ENCODE measurements at places on chromosomes 11 and 22.

GRCh38 chr11:2328656-2329354 lies 27.0 kb downstream of the TSPAN32 start:
- no peaks in the 10 kb centered on the region for H3K4me1 ChIP-seq
- H3K27me3 ChIP-seq, result no peaks in the 10 kb centered on the region
- no peaks in the 10 kb centered on the region for H3K36me3 ChIP-seq
- H3K4me3 ChIP-seq, result no peak overlapping the region
- DNase-seq, result peak; percentile 35

DNA sequence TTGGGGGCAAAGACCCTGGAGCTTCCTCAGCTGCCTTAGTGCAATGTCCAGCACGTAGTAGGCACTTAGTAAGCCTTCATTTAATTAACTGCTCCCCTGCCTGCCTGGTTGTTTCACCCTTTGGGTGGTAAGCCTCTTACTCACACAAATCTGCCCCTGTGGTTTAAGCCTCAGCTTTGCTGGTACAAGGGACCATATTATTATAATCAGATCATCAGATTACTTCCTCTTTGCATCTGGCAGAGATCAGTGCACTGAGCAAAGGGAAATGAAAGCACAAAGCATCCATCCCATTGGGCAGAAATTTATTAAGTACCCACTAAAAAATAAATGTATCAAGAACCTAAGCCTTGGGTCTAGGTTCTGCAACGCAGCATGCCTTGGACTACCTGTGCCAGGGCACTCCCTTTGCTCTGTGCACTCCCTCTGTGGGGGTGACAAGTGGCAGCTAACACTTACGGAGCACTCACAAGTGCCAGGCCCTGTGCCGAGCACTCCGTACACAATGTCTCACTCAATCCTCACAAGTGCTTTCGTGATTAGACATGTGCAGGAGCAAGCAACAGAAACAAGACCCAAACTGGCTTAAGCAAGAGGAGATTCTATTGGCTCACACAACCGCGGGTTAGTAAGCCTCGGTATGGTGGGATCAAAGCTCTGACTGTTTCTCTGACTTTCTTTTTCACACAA lies 34.9 kb upstream of the DAGLA start:
- no peak overlapping the region for H3K4me3 ChIP-seq
- no peaks in the 10 kb centered on the region for H3K4me1 ChIP-seq
- DNase-seq, result no peak
- no peaks in the 10 kb centered on the region for H3K27me3 ChIP-seq
- no peak overlapping the region for H3K27ac ChIP-seq

DNA sequence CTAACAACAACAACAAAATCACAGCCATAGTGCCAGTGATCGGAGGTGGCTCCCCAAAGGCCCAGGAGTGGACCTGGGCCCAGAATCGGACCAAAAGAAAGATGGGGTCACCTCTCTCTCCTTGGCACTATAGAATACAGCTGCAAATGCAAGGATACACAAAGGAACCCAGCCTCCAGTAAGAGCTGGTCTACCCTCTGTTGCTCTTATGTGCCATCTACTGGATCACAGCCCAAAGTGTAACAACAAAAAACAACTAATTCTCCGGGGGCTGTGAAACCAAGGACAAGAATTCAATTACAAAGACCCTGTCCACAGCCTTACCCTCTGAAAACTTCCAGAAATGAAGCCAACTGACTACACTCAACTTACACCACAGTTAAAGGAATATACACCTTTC lies 21.6 kb downstream of the OR8G5 start:
- no peaks in the 10 kb centered on the region for H3K4me1 ChIP-seq
- no peaks in the 10 kb centered on the region for H3K36me3 ChIP-seq
- H3K4me3 ChIP-seq, result no peak overlapping the region
- DNase-seq, result no peak

DNA sequence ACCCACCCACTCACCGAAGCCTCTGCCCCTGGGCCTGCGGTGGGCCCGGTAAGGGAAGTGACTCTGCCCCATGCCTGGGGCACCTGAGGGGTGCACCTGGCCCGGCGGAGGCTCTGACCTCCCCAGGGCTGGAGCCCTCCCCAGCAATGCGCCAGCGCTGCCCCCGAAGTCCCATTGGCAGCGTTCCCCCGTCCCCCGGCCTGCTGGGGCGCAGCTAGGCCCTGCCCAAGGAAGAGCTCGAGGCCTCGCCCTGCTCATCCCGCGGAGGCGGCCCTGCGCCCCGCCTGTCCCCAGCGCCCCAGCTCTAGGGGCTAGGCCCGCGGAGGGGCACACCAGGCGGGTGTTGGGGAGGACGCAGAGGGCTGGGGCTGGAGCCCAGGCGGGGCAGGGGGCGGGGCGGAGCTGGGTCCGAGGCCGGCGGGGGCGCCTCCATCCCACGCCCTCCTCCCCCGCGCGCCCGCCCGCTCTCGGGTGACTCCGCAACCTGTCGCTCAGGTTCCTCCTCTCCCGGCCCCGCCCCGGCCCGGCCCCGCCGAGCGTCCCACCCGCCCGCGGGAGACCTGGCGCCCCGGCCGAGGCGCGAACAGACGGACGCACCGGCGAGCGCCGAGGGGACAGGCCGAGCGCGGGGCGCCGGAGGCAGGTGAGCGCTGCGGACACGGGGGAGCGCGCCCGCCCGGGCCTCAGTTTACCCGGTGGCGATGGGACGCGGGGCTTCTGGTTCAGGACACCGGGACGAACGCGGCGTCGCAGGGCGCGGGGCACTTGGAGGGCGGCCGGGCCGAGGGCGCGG lies at the start of gene EPS8L2:
Gene EPS8L2, plus strand, starts transcription at position 586 of the 793 bp plus-strand sequence. CDS start 3,177 bp downstream, outside the sequence.
- no peak within 1 kb of the TSS for H3K4me3 ChIP-seq
- H3K4me1 ChIP-seq, result peaks cover 21% of the 10 kb centered on the region
- peak; percentile 81 for DNase-seq
- peaks cover 42% of the 10 kb centered on the region for H3K27me3 ChIP-seq

- DNase-seq, result no peak
- H3K27me3 ChIP-seq, result peaks cover 51% of the 10 kb centered on the region
- peak overlapping the region; percentile 74 for H3K27ac ChIP-seq
- H3K4me3 ChIP-seq, result peak overlapping the region; percentile 64
Observed at GRCh38 chr22:32802237-32802765, 796 bp downstream of the TIMP3 start.

DNA sequence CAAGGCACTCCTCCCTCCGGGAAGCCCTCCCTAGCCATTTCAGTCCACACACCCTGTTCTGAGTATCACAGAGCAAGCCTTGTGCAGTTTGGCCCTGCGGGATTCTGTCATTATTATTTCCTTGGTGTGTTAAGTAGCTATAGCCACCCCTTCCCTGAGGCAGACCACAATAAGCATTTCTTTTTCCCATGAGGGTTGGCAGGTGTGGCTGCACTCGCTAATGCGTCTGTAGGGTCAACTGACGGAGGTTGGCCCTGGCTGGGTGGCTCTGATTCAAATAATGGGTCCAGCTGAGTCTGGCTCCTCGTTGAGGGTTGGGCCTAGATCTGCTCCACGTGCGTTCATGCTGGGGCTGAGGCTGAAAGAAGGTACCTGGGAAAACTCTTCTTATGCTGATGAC lies 5.1 kb downstream of the F2 start:
- H3K4me3 ChIP-seq, result no peak overlapping the region
- DNase-seq, result no peak
- no peaks in the 10 kb centered on the region for H3K36me3 ChIP-seq
- no peaks in the 10 kb centered on the region for H3K27me3 ChIP-seq
- H3K27ac ChIP-seq, result no peak overlapping the region

- no peak overlapping the region for H3K27ac ChIP-seq
- H3K4me1 ChIP-seq, result no peaks in the 10 kb centered on the region
- H3K27me3 ChIP-seq, result no peaks in the 10 kb centered on the region
- H3K36me3 ChIP-seq, result no peaks in the 10 kb centered on the region
- H3K4me3 ChIP-seq, result no peak overlapping the region
Observed at GRCh38 chr11:57395905-57396623, 5.6 kb upstream of the PRG2 start.

- no peaks in the 10 kb centered on the region for H3K36me3 ChIP-seq
- peaks cover 26% of the 10 kb centered on the region for H3K4me1 ChIP-seq
- H3K27ac ChIP-seq, result peak within 1 kb of the TSS; percentile 80
- H3K27me3 ChIP-seq, result peaks cover 26% of the 10 kb centered on the region
- H3K4me3 ChIP-seq, result peak within 1 kb of the TSS; percentile 58
Observed at GRCh38 chr11:125062931-125063428, at the start of gene SLC37A2. Gene SLC37A2 (plus strand): TSS chr11:125063305. CDS start chr11:125063368, 63 bp downstream.

DNA sequence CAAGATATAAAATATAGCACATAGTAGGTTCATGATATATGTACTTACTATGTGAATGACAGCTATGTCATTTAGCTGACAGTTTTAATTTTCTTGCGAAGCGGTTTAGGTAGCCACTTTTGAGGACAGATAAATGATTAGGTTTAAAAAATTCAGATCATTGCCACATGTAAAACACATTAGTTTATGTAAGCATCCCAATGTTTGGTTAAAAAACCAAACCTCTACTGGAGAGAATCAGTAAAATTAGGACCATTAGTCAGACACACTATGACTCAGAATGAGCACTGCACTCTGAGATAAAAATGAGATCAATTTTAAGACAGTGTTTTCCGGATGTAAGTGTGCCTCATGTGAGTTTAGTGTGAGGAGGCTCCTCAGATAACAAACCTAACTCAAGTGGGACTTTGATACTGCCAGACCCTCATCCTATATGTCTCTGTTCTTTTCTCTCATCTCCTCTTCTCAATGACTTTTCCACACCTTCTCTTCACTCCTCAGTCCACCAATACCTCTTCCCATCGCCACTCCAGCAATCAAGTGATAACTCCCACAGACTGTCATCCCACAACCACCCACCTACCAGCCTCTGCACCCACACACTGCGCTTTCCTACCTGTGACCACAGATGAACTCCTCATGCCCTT lies 6.8 kb upstream of the OR2AT4 start:
- no peaks in the 10 kb centered on the region for H3K36me3 ChIP-seq
- no peak for DNase-seq
- H3K27ac ChIP-seq, result no peak overlapping the region
- H3K27me3 ChIP-seq, result no peaks in the 10 kb centered on the region

- peaks cover 6% of the 10 kb centered on the region for H3K4me1 ChIP-seq
- no peak overlapping the region for H3K27ac ChIP-seq
- H3K27me3 ChIP-seq, result no peaks in the 10 kb centered on the region
- no peak overlapping the region for H3K4me3 ChIP-seq
Observed at GRCh38 chr11:2949920-2950319, 20.7 kb upstream of the PHLDA2 start.

- DNase-seq, result no peak
- no peak overlapping the region for H3K4me3 ChIP-seq
- H3K4me1 ChIP-seq, result no peaks in the 10 kb centered on the region
- H3K27ac ChIP-seq, result no peak overlapping the region
- no peaks in the 10 kb centered on the region for H3K27me3 ChIP-seq
Observed at GRCh38 chr11:44029977-44030911, 17.5 kb upstream of the ACCSL start.

DNA sequence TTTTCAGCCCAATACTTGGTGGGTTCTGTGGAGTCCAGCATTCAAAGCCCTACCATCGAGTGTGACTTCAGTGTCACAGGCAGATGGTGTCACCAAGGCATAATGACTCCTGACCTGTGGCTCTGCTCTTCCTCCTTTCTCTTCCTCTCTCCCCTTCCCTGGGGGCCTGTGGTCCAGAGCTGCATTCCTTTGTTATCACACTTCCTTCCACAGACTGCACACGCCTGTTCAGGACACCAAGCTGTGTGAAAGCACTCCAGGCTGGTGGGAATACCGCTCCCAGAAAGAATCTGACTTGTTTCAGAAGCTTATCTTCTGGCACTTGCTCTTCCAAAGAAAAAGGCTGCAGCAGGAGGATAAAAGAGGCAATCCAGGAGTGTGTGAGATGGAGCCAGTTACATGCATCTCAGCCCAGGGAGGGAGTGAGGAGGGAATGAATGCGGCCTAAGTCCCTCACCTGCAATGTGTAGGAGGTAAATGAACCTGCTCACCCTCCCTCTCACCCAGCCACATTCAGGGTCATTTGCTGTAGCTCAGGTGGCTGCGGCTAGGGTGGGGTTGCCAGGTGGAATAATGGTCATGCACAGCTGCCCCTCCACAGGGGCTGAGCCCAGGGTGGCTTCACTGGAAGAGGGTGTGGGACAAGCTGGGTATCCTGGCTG lies 79.3 kb downstream of the ADAMTS15 start:
- peaks cover 6% of the 10 kb centered on the region for H3K27me3 ChIP-seq
- no peaks in the 10 kb centered on the region for H3K36me3 ChIP-seq
- peaks cover 5% of the 10 kb centered on the region for H3K4me1 ChIP-seq
- H3K4me3 ChIP-seq, result no peak overlapping the region

- no peaks in the 10 kb centered on the region for H3K4me1 ChIP-seq
- no peak overlapping the region for H3K27ac ChIP-seq
Observed at GRCh38 chr11:28842716-28843115, 734.5 kb downstream of the METTL15 start.

DNA sequence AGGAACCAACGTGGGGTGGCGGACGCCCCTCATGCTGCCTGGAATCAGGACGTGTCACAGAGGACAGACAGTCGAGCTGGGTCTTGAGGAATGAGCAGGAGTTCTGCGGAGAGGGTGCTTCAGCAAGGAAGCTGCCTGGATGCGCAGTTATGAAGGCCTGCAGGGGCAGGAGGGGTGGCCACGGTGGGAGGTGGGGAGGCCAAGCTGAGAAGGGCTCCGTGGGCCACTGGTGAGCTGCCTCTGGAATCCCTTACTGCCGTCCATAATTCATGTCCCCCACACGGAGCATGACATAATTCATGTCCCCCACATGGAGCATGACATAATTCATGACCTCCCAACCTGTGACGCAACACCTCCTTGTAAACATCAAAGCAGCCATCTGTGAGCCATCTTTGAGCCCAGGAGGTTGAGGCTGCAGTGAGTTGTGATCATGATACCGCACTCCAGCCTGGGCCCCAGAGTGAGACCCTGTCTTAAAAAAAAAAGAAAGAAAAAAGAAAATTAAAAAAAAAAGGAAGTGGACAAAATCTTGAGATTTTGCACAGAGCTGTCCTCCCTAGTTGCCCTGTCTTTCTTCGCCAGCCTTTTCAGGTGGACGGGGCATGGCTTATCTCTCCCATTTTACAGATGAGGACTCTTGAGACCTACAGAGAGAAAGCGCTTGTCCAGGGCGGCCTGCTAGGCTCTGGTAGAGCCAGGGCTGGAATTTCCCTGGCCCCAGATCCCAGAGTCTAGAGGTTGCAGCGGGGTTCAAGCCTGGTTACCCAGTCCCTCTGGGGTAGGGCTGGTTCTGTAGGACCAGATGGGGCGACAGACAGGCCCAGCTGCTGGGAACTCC lies 24.3 kb upstream of the PICK1 start:
- no peak overlapping the region for H3K4me3 ChIP-seq
- no peaks in the 10 kb centered on the region for H3K27me3 ChIP-seq
- peaks cover 3% of the 10 kb centered on the region for H3K4me1 ChIP-seq
- DNase-seq, result no peak

- no peaks in the 10 kb centered on the region for H3K36me3 ChIP-seq
- no peaks in the 10 kb centered on the region for H3K27me3 ChIP-seq
- peaks cover 95% of the 10 kb centered on the region for H3K4me1 ChIP-seq
- no peak overlapping the region for H3K4me3 ChIP-seq
- peak overlapping the region; percentile 54 for H3K27ac ChIP-seq
Observed at GRCh38 chr11:48006301-48006992, 26.1 kb downstream of the PTPRJ start.

- DNase-seq, result no peak
- no peaks in the 10 kb centered on the region for H3K27me3 ChIP-seq
- H3K4me3 ChIP-seq, result no peak overlapping the region
- H3K27ac ChIP-seq, result no peak overlapping the region
- H3K36me3 ChIP-seq, result no peaks in the 10 kb centered on the region
Observed at GRCh38 chr11:35003658-35004057, 87.2 kb downstream of the PDHX start.

- H3K4me1 ChIP-seq, result peaks cover 97% of the 10 kb centered on the region
- H3K36me3 ChIP-seq, result no peaks in the 10 kb centered on the region
- DNase-seq, result no peak
- no peak overlapping the region for H3K27ac ChIP-seq
- no peak overlapping the region for H3K4me3 ChIP-seq
- H3K27me3 ChIP-seq, result no peaks in the 10 kb centered on the region
Observed at GRCh38 chr11:47539681-47540039, 13.3 kb downstream of the CELF1 start.

All from spleen (tissue), 13 donors.